ENCODE measurements at places on chromosomes 12 and 14. TPM values are rescaled to one million over a fixed set of nuclear protein-coding genes. Genes with fewer than 3 reads are reported as not detected.

B3GNT4 gene
- not detected for total RNA-seq

TUNAR gene
- total RNA-seq, result 0.14 TPM

GRCh38 chr14:104130974-104131651, 7.3 kb upstream of the KIF26A start:
- H3K36me3 ChIP-seq, result no peaks in the 10 kb centered on the region
- no peak for DNase-seq
- peaks cover 10% of the 10 kb centered on the region for H3K4me1 ChIP-seq
- no peaks in the 10 kb centered on the region for H3K27me3 ChIP-seq
- H3K4me3 ChIP-seq, result no peak overlapping the region

DNA sequence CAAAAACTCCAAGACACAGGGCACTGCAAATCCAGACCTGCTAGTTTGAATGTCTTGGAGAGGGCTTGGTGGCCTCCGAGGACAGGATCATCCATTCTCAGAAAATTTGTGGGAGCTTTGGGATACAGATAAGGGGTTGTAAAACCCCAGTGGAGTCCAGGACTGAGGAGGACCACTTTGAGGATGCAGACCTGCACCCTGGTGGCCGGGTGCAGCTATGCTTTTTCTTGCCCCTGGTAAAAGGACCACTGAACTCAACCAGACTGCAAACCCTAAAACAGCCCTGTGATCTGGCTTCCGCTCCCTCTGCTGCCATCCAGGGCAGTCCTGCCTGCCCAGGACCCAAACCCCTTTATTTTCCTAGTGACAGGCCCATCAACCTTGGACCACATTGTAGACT, 169.5 kb upstream of the DAAM1 start:
- H3K4me3 ChIP-seq, result no peak overlapping the region
- H3K27ac ChIP-seq, result no peak overlapping the region
- DNase-seq, result no peak
- no peaks in the 10 kb centered on the region for H3K36me3 ChIP-seq
- H3K4me1 ChIP-seq, result no peaks in the 10 kb centered on the region

NXPH4 gene
- not detected for total RNA-seq

ADAMTS20 gene
- not detected for total RNA-seq

DNA sequence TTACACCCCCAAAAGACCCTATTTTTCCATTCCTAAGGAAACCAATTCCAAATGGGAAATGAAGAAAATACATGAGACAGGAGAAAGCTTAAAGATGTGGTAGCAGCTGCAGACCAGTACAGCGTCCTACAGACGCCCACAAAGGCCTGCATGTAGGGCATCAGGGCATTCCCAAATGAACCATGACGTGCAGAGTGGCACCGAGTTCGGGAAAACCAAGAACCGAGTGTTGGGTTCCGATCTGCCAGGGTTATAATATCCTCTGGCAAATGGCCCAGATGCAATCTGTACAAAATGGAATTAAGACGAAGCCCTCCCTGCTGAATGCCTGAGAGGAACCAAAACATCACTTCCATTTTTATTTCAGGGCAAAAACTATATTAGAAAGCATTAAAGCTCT, 34.4 kb upstream of the SELPLG start:
- DNase-seq, result no peak
- H3K4me1 ChIP-seq, result peaks cover 26% of the 10 kb centered on the region
- no peaks in the 10 kb centered on the region for H3K36me3 ChIP-seq
- no peak overlapping the region for H3K27ac ChIP-seq
- no peak overlapping the region for H3K4me3 ChIP-seq
- no peaks in the 10 kb centered on the region for H3K27me3 ChIP-seq

DNA sequence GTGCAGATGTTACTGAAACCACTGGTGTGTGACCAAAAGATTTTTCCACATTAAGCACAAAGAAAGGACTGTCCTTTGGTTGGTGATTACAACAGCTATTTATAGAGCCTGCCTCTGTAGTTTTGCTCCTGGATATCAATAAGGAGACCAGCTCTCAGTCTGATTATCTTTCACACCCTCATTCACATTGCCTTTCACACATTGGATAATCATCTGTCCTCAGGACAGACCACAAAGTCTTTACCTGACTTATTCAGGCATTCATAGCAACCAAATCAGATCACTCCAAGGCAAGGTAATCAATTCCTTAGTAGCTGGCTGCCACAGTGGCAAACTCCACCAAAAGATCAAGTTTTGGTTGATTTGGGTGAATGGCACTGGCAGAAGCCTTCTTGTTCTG, 59.6 kb upstream of the CPSF6 start:
- no peak overlapping the region for H3K27ac ChIP-seq
- H3K4me3 ChIP-seq, result no peak overlapping the region
- no peak for DNase-seq
- H3K27me3 ChIP-seq, result no peaks in the 10 kb centered on the region
- H3K36me3 ChIP-seq, result no peaks in the 10 kb centered on the region
- H3K4me1 ChIP-seq, result no peaks in the 10 kb centered on the region

- H3K27me3 ChIP-seq, result no peaks in the 10 kb centered on the region
- DNase-seq, result no peak
- no peak overlapping the region for H3K4me3 ChIP-seq
- H3K4me1 ChIP-seq, result no peaks in the 10 kb centered on the region
- no peaks in the 10 kb centered on the region for H3K36me3 ChIP-seq
- H3K27ac ChIP-seq, result no peak overlapping the region
These were observed 56.5 kb upstream of the GPR68 start for GRCh38 chr14:91300957-91301356.

TESPA1 gene
- 3.2 TPM for total RNA-seq

- no peaks in the 10 kb centered on the region for H3K36me3 ChIP-seq
- no peak overlapping the region for H3K4me3 ChIP-seq
- H3K27ac ChIP-seq, result no peak overlapping the region
- no peaks in the 10 kb centered on the region for H3K27me3 ChIP-seq
- DNase-seq, result no peak
- no peaks in the 10 kb centered on the region for H3K4me1 ChIP-seq
These were observed 5.2 kb upstream of the SLC8B1 start for GRCh38 chr12:113340061-113340460.

DNA sequence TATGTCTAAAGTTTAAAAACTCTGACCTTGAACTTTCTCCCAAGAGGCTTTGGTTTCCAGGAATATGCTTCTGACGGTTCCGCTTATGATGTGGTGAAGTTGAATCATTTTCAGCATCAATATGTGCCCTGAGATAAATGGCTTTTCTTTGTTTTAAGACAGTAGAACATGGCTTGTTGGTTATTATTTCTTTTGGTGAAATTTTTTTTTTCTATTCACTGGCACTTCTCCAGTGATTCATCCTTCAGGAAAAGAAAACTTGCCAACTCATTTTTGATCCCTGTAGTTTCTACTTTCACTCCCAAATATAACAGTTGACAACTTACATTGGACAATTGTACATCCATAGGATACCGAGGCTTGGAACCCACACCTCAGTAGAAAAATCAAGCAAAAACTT, 1301.2 kb upstream of the FLRT2 start:
- H3K27ac ChIP-seq, result no peak overlapping the region
- H3K27me3 ChIP-seq, result no peaks in the 10 kb centered on the region
- no peak for DNase-seq
- no peak overlapping the region for H3K4me3 ChIP-seq
- H3K36me3 ChIP-seq, result no peaks in the 10 kb centered on the region

Measured in liver (tissue), 10 donors.